Myocyte (in vitro differentiated cells): ENCODE measurements at places on chromosomes 7 and 10.

GRCh38 chr10:13787015-13787421 is 200.3 kb downstream of the PRPF18 start:
- no peak for DNase-seq

GRCh38 chr10:75531571-75532031 is 100.2 kb downstream of the LRMDA start:
- DNase-seq = no peak

DNA sequence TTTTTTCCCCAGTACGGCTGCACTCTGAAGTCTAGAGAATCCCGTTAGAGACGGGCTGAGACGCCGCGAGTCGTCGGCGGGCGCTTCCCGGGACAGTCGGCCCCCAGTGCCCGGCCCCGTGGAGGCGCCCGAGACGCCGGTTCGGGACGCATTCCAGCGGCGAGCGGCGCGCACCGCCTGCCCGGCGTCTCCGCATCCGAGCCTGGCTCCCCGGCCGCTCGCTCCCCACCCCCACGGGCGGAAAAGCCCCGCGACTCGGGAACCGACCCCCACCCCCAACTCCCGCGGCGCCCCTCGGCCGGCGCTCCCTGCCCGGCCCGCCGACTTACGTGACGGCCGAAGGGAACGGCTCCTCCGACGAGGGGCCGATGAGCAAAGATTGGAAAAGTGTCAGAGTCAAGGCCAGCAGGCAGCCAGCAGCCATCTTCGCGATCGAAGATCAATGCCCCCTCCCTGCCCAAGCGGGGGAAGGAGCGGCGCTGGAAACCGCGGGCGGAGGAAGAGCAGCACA is 486 bp downstream of the CACNA2D1 start:
- peak; percentile 74 for DNase-seq

DNA sequence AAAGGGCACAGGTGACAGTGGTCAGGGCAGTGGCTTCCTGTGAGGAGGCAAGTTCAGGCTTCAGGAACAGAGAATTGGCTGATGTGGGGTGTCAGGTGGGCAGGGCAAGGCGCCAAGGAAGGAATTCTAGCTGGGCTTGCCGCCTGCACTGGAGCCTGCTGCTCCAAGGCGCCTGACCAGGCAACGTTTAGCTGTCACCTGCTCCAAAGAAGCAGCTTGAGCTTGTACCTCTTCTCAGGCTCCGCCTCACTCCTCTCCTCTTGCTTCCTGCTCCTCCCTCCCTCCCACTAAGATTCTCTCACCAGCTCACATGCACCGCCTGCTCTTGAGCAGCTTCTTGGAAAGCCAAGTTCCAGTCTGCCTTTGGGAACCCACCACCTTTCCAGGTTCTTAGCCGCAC is 187.4 kb upstream of the GRB10 start:
- DNase-seq = no peak

- peak; percentile 73 for DNase-seq
Measured at GRCh38 chr7:33243319-33243881, 114.0 kb downstream of the BBS9 start.

DNA sequence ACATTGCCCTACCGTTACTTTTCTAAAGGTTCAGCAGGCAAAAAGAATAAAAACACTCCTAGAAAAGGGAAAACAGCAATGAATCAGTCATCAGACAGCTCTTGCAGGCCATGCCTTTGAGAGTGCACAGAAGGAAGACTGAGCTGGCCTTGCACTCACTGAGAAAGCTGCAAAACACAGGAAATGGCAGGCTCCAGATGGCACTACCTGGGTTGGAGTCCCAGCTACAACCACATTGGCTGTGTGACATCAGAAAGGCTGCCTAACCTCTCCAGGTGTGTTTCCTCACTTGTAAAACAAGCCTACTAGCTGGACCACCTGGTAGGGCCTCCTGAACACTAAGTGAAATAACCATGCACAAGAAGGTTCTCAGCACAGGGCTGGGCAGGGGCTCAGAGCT is 113.7 kb downstream of the SFMBT2 start:
- no peak for DNase-seq

DNA sequence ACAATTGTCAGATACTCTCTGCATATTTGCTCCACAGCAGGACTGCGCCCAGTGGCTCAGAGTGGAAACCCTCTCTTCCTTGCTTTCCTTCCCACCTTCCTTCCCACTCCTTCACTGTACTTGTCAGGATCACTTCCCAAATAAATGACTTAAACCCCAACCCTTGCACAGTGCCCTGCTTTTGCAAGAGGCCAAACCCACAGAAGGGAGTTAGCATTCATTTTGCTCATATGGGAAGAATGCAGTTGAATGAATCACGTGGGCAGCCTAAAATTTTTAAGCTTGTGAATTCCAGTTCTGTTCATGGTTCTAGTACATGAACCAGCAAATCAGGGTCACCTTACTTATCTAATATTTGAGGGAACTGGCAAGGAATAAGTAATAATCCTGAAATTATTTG is 47.7 kb upstream of the SFMBT2 start:
- no peak for DNase-seq

- no peak for DNase-seq
Measured at GRCh38 chr7:4246536-4246935, 435.6 kb upstream of the FOXK1 start.

GRCh38 chr10:19828278-19829049 is 12.2 kb downstream of the PLXDC2 start:
- no peak for DNase-seq

GRCh38 chr10:77849039-77849664 is 77.4 kb downstream of the DLG5 start:
- DNase-seq = no peak

DNA sequence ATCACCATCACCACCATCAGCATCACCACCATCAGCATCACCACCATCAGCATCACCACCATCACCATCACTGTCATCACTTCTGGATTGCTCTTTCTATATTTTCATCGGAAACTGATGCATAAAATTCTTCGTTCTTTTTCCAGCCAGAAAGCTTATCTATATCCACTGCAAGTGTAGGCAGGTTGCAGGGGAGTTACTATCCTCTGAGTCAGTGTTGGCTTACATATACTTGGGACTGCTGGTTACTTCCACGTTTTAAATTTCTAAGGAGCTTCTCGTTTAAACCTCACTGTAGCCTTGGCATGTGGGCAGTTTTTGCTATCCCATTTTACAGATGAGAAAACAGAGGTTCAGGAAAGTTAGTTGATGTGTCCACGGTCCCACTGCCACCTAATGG is 66.1 kb downstream of the FOXL3 start:
- no peak for DNase-seq

DNA sequence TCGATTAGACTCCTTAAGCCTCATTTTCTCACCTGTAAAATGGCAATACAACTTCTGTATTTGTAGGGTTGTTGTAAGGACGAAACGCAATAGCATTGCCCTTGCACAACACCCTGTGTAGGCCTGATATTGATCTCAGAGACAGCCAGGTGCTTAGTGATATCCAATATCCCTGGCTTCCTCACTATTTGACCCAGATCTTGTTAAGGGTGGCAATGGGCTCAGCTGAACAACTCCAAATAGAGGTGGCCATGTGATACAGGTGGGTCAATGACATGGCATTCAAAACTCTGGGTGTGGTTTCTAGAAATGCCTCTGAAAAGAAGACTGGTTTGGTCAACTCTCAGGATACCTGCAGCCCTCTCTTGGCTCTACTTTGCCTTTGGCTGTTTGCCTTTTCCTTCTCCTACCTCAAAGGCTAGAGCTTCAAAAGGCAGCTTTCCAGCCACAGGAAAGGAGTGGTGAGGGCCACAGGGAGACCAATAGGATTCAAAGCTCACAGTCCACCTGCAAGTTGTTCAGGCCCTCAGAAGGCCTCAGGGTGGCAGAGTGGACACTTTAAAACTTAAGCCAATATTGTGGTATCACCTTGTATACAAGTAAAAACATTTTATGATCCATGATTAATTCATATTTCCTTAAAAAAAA is 14.9 kb upstream of the GATAD1 start:
- DNase-seq = no peak

DNA sequence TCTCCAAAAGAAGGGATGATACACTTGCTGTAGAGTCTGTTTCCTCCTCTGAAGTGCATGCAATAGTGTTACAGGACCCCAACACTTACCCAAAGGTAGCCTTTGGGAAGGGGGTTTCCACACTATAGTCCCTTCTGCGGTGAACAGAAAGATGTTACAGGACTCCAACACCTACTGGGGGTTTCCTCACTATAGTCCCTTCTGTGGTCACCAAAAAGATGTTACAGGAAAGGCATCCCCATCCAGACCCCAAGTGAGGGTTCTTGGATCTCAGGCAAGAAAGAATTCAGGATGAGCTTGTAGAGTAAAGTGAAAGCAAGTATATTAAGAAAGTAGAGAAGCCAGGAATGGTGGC is 69.2 kb upstream of the PIK3CG start:
- no peak for DNase-seq

DNA sequence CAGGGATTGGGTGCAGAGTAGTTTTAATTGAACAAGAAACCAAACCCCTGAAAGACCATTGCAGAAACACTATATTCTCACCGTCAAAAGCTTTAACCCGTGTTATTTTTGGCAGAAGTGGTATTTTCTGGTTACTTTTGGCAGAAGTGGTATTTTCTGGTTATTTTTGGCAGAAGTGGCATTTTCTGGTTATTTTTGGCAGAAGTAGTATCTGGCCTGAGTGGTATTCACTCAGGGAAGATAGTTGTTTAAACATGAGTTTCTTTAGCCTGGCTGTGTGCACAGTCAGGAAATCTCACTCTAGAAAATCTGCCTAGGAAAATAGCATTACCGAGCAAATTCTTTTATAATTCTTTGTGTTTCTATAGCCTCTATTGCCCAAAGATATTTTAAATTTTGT is 322.7 kb downstream of the GFRA1 start:
- peak; percentile 56 for DNase-seq

GRCh38 chr7:104758504-104758903 is 255.5 kb upstream of the KMT2E start:
- peak; percentile 33 for DNase-seq

- no peak for DNase-seq
Measured at GRCh38 chr7:130951976-130952876, 218.2 kb upstream of the KLF14 start.

DNA sequence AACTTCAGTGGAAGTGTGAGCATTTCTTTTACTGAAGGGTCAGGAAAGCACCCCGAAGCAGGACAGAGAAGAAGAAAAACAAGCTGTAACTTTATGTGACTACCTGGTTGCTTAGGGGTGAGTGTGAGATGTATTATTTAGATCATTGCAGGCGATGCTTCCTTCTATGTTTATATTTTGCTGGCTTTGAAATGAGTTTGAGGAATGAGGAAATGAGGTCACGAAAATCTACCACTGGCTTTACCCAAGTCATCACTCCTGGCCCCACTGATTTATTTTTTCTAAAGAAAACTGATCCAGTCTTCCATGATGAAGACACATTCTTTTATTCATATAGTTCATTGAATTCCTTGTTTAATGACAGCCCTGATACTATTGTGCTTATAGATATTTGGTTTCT is 716.6 kb upstream of the FZD8 start:
- DNase-seq = no peak

DNA sequence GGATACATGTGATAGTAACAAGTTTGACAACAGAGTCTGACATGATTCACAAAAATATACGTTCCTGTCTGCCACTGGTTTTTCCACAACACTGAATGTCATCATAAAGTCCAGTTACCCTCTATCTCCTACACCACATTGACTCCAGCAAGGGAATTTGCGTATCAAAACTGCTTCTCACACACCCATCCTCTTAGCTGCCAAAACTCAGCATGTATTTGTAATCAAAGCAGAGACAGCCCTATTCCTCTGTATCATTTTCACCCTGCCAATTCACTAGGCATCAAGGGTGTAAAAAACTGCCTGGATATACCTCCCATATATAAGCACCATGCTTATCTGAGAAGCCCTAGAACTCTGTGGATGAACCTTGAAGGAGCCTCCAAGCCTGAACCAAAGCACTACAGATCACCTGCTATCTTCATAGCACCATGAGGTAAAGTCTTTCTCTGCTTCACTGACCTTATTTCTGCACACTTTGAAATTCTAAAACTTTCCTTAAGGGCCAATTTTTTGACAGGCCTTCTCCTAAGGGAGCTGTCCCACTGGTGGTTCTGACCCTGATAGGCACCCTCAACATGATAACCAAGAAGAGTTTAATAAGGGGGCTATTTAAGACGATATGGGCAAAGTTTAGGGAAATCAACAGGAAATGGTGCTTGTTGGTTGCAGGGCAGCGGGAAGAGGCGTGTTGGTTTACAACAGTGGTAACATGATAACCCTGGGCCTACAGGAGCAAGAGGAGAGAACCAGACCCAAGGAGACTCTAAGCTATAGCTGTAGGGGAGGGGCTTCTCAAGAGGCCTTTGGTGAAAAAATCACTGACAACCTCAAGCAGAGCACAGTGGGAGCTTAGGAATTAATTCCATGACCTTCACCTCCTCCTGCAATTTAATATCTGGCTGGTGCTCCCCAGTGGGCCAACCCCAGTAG is at the start of gene IFIT1B:
Gene IFIT1B, plus strand, starts transcription at position 352 of the 933 bp plus-strand sequence. Its CDS starts 80 bp downstream, at position 432.
- DNase-seq = no peak

GRCh38 chr7:105132335-105132734 is 118.3 kb downstream of the KMT2E start:
- DNase-seq = no peak

- no peak for DNase-seq
Measured at GRCh38 chr10:49827297-49827696, 65.2 kb upstream of the OGDHL start.

GRCh38 chr7:156458011-156458410 is 182.6 kb upstream of the RNF32 start:
- DNase-seq = no peak
